ENCODE measurements at places on chromosomes 2 and 18. TPM values are rescaled to one million over a fixed set of nuclear protein-coding genes. Genes with fewer than 3 reads are reported as not detected.
A peak's percentile ranks its signal among the peaks of the same experiment; 100 is the strongest.

Gene FEV
- total RNA-seq: 12.6 TPM

Gene ABCG5
- not detected for total RNA-seq

DNA sequence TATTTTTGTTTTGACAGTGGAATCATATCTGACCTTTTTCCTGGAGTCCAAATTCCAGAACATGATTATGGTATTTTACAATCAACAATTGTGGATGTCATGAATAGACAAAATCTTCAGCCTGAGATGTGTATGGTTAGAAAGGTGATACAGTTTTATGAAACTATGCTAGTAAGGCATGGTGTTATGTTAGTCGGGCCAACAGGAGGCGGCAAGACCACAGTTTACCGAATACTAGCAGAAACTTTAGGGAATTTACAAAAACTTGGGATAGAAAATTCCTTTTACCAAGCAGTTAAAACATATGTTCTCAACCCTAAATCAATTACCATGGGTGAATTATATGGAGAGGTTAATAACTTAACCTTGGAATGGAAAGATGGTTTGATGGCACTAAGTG, 137.0 kb downstream of the DNAH6 start:
- DNase-seq: no peak

GRCh38 chr2:14681608-14682007, 49.1 kb downstream of the LRATD1 start:
- no peak for DNase-seq

DNA sequence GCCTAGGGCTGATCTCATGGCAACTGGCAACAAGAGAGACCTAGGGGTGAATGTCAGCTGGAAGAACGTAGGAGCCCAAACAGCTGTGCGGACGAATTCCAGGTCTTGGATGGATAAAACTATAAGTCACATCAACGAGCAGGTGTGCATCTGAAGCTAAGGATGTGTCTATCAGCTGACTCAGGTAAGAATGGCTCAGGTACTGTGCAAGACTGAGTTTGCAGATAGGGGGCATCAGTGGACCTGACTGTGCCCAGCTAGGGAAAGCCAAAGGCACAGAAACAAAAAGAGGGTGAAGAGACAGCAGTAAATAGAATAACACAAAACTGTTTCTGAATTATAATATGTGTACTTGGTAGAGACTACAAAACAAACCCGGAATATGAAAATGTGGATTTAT, 357.3 kb downstream of the ZEB2 start:
- DNase-seq: no peak

- peak; percentile 49 for DNase-seq
Measured at GRCh38 chr2:167438206-167438605, 549.9 kb downstream of the XIRP2 start.

Gene CCDC141
- not detected for total RNA-seq

Gene PAPOLG
- total RNA-seq: 15.2 TPM

Gene OTOS
- total RNA-seq: not detected

DNA sequence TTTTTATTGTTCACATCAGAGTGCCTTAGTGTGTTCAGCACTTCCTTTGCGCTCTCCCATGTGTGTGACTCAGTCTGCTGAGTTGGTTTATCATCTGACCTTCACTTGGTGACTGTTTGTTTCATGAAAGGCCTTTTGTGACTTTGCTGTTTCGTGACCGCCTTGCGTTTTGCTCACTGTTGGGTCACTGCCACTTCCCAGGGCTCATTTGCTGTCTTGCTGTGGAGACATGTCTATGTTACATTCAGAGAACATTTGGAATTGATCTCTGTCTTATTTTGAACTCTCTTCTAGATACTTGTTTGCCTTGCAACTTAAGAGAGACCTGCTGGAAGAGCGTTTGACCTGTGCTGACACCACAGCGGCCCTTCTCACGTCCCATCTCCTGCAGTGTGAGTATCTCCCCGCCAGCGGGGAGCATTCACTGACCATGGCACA, 54.7 kb downstream of the FARP2 start:
- DNase-seq: no peak

Gene FAM110C
- 2.6 TPM for total RNA-seq

- no peak for DNase-seq
Measured at GRCh38 chr2:48414980-48415835, 114.7 kb upstream of the STON1 start.

Gene KCNG2
- total RNA-seq: not detected

- peak; percentile 23 for DNase-seq
Measured at GRCh38 chr2:25168256-25169072, at the start of gene POMC. TSS of gene POMC (minus strand) at chr2:25168580. CDS start at chr2:25164772, 3,808 bp downstream.

Gene MCFD2
- total RNA-seq: 101 TPM

DNA sequence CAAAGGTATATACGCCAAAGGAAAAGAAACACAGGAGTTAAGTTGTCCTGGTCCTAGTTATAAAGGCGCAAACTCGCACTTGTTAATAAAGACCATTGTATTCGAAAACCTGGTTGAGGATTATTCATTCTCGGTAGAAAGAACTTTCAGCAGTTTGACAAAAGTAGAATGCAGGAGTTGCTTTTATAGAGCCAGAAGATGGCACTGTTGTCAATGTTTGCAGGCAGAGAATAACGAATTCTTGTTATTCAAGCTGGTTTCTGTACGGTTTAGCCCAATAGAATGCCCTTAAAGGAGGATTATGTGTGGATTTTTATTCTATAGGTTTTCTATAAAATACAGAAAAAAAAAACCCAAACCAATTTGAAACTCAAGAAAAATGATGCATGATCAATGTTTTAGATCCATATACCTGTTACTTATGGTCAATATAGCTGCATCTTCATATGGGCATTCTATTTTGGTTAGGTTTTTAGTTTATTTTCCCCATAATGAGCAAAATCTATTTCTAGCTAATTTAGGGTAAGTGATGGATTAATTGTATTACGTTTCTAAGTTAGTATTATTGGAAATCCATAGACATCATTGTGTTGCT, 510.3 kb downstream of the PLCL1 start:
- DNase-seq: peak; percentile 65

Gene PHLPP1
- total RNA-seq: 13.7 TPM

Gene MC4R
- total RNA-seq: not detected

Gene FOXD4L1
- total RNA-seq: not detected

- no peak for DNase-seq
Measured at GRCh38 chr2:46771309-46771708, 144.3 kb downstream of the MCFD2 start.

- no peak for DNase-seq
Measured at GRCh38 chr2:33521791-33522281, 45.4 kb downstream of the RASGRP3 start.

All from A673 (cell line).